ENCODE measurements at places on chromosomes 3 and 15.

- no peak for DNase-seq
These were observed 77.0 kb downstream of the EPHA3 start for GRCh38 chr3:89184151-89184995.

- no peak for DNase-seq
These were observed 74.3 kb upstream of the SOX2 start for GRCh38 chr3:181637456-181637855.

GRCh38 chr15:92883163-92883875 lies 16.8 kb upstream of the CHD2 start:
- DNase-seq, result no peak

- no peak for DNase-seq
These were observed 5.0 kb downstream of the CCNDBP1 start for GRCh38 chr15:43190178-43190577.

DNA sequence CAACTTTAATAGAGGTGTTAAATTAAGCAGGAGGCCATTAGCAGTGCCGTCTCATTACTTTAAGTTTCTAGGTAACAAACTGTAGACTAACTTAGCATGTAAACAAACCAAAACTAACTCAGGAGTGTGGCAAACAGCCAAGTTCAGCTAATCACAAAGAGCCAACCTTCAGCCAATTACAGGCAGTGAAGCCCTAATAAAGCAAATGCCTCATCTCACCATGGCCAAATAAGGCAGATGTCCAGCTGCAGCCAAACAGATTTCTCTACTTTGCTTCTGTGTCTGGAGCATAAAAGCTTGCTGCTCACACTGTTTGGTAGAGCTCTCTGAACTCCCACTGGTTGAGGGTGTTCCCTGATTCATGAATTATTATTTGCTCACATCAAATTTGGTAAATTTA lies 835.4 kb upstream of the GBE1 start:
- DNase-seq, result no peak

DNA sequence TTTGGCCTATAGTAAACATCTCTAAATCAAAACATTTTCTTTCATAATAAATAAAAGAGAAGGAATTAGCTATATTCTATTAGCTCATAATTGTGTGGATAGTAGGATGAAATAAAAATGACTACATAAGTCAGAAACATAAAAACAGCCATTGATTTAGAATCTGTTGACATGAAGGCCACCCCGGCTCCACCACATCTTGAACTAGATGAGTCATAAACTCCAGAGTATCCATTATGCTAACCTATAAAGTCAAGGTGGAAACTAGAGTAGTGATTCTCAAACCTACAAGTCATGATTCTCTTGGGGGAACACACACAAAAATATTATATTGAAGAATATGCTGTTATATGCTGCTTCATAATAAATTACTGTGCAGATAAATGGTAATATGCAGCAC lies 831.0 kb downstream of the TUSC7 start:
- no peak for DNase-seq

DNA sequence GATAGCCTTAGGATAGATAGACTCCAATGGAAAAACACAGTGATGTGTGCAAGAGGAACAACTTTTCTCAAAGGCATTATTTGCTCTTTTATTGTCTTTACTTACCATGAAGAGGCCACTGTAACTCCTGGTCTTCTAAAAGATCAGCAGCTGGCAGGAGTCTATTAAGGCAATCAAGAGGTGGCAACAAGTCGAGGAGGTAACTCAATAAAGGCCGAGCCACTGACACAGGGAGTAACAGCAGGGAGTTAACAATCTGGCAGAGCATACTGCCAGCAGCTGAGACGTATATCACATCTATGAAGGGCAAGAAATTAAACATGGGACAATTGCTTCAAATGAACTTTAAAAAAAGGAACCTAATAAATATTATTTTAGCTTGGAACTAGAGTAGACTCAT lies 106.2 kb downstream of the HERC1 start:
- DNase-seq, result no peak

GRCh38 chr3:145429546-145429945 lies 731.4 kb downstream of the PLOD2 start:
- DNase-seq, result no peak

- DNase-seq, result no peak
These were observed 139.4 kb upstream of the NUDT16 start for GRCh38 chr3:131242201-131242600.

DNA sequence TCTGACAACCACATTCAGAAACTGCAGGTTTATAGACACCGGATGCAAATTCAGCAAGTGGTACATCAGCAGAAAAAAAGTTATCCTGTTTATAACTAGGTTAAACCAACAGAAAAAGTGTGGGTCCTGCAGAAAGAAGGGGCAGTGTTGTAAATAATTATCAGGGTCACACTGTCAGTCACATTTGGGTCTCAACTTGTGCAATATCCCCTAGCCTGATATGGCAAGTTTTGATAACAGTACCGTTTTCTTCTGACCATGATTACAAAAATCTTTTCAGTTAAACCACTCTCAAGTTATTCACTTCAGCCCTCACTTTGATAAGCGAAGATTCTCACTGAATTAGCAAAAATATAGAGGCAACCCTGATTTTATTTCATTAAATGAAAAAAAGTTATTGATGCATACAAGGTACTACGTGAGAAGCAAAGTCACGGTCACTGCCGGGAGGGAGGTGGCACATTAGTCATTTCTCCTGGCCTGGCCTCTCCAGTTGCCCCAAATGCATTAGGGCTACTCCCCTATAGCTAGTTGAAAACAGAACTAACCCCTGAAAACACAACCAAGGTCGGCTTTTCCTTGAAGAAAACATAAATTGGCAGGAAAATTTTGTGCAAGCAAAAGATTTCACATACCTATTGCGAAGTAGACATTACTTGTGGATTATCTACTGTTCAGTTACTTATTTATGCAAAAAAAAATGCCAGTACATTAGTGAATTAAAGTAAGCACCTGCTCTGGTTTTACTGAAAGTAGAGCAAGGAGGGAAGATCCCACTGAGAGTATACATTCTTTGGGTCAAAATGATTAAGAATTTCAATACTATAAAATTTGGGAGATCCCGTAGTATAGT lies 28.6 kb downstream of the IL5RA start:
- no peak for DNase-seq

DNA sequence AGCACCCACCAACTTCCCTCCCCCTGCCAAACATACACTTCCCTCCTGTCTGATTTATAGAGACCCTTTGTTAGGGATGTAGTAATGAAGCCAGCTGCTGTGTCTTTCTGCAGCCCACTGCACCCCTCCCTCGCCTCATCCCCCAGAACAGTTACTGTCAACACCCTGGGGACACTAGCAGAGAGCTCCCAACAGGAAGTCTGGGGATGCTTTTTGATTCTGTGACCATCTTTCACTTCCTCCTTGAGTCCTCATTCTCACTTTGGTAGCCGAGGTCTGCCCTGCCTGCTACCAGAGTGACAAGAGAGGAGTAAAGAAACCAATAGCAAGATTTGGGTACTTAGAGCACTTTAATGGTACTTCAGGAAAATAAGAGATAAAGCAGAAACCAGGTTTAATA lies 201.6 kb downstream of the SATB1 start:
- DNase-seq, result no peak

GRCh38 chr3:113743006-113743630 lies 2.9 kb downstream of the NAA50 start:
- no peak for DNase-seq

- no peak for DNase-seq
These were observed 62.8 kb upstream of the IMPG2 start for GRCh38 chr3:101383156-101383575.

GRCh38 chr15:37979671-37980409 lies 45.4 kb downstream of the TMCO5A start:
- no peak for DNase-seq

DNA sequence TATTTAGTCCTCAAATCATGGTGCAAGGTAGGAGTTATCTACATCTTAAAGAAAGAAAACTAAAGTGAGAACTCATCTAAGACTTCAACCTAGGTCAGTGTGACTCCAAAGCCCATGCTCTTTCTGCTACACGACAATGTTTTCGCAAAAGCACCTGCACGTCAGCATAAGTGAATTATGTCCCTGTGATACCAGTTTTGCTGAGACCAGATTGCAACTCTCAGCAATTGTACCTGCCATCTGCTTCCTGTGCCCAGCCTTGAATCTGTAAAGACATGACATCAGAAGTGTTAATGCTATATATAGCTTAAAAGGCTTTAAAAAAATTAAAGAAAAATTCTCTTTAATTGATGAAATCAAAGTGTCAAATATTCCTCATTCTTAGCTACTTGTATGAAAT lies 43.4 kb downstream of the RETNLB start:
- DNase-seq, result no peak

GRCh38 chr3:23809294-23809693 lies 3.5 kb downstream of the UBE2E1 start:
- DNase-seq, result no peak

DNA sequence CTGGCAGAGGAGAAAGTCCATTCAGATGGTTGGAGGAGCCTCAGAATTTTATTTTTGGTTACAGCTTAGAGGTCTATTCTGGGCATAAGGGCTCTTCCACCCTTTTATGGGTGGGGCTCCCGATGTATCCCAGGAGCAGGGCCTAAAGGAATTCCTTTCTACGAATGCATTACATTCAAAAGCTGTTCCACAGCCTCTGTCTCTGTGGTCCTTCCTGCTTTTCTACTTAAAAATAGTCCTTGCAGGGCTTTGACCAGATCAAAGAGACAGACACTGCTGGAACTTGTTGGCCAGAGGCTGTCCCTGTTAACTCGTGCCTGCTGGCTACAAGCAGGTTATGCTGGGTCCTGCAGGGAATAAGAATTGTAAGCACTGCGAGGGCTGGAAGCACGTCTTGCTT lies 14.4 kb upstream of the NOX5 start:
- no peak for DNase-seq

DNA sequence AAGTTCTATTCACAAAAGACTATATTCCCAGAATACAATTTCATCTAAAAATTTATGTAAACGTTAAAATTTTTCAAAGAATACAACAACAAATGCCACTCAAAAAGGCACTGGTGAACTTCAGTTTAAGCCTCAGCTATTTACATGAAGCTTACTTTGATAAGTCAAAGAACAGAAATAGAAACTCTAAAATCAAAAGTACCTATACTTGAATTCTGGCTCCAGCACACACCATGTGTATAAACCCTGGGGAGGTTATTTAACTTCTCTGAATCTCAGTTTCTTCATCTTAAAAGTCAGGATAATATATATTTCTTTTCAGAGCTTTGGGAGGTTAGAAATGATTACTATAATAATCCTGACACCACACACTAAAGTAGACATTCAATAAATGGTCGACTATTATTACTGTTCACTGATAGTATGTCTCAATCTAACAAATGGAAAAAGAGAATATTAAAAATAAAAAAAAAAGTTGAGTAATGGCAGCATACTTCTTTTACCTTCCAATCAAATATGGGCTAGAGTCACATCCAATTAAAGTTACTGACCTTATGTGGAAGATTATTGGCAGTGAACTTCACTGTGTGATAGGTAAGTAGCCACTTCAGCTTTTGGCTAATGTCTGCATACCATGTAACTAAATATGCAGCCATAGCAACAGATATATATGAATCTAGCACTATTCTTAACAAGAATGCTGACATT lies 248.4 kb downstream of the ISL2 start:
- no peak for DNase-seq

- DNase-seq, result no peak
These were observed 8.4 kb upstream of the LRRC3B start for GRCh38 chr3:26614006-26614685.

DNA sequence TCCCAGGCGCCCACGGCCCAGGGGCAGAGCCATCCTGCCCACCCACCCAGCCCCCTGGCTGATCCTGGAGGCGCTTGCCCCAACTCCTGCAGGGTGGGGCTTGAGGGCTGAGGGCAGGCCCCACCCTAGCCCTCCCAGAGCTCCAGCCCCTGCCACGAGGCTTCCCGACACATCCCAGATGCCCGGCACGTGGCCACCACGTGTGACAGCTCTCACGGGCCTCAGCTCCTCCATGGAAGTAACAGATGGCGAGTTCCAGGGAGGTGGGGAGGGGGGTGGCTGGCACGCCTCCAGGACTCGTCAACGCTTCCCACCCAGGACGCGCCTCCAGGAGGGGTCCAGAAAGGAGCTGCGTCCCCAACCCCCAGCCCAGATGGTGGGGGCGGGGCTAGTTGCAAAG lies 29.1 kb downstream of the PLXND1 start:
- DNase-seq, result no peak

- no peak for DNase-seq
These were observed 14.5 kb downstream of the HCN4 start for GRCh38 chr15:73354241-73354640.

Measured in stimulated activated CD4-positive, alpha-beta T cell treated with anti-CD3 and anti-CD28 coated beads, TNF-alpha, amount 100 ng/mL, for 48 hours (primary cell).